Smooth muscle cell of the pulmonary artery (primary cell): ENCODE measurements at places on chromosomes 4 and X. TPM values are rescaled to one million over a fixed set of nuclear protein-coding genes. Genes with fewer than 3 reads are reported as not detected.

HSFX1 gene
- 1.1 and 1.7 TPM in 2 replicates for total RNA-seq

RAB40AL gene
- total RNA-seq = 0.52 and 0.99 TPM in 2 replicates

PAGE2B gene
- total RNA-seq = not detected in 2 replicates

USP17L19 gene
- not detected in 2 replicates for total RNA-seq

GPRASP1 gene
- 2.8 and 4.6 TPM in 2 replicates for total RNA-seq

AFF2 gene
- 0.07 and 0.26 TPM in 2 replicates for total RNA-seq

ODAM gene
- not detected in 2 replicates for total RNA-seq

PF4V1 gene
- total RNA-seq = 2.1 and 4.2 TPM in 2 replicates

MAGEC1 gene
- total RNA-seq = not detected in 2 replicates

TAF7L gene
- total RNA-seq = 0.20 and 0.26 TPM in 2 replicates

PNMA3 gene
- total RNA-seq = 0.13 and 0.17 TPM in 2 replicates

SERPINA7 gene
- not detected in 2 replicates for total RNA-seq

SPATA4 gene
- total RNA-seq = 0.23 and 0.46 TPM in 2 replicates

WNK3 gene
- 0.86 and 1.5 TPM in 2 replicates for total RNA-seq

TLR7 gene
- total RNA-seq = under 0.01 TPM in 1 of 2 replicates, not detected in the other

BST1 gene
- 21.0 and 55.3 TPM in 2 replicates for total RNA-seq

FRG2 gene
- not detected in 2 replicates for total RNA-seq

CEP135 gene
- total RNA-seq = 6.3 and 7.4 TPM in 2 replicates

HERC6 gene
- total RNA-seq = 8.1 and 8.7 TPM in 2 replicates

KLHL4 gene
- 1.8 and 6.2 TPM in 2 replicates for total RNA-seq

FOXP3 gene
- 0.07 and 0.13 TPM in 2 replicates for total RNA-seq

FUNDC1 gene
- 6.3 and 10.1 TPM in 2 replicates for total RNA-seq

OFD1 gene
- 9.4 and 11.4 TPM in 2 replicates for total RNA-seq

PPP3CA gene
- 51.9 and 71.9 TPM in 2 replicates for total RNA-seq

MAGEC3 gene
- total RNA-seq = not detected in 2 replicates

NDNF gene
- total RNA-seq = 0.56 and 4.9 TPM in 2 replicates

JAKMIP1 gene
- not detected in 2 replicates for total RNA-seq

MMRN1 gene
- 0.20 and 1.4 TPM in 2 replicates for total RNA-seq

SSX4 gene
- not detected in 2 replicates for total RNA-seq

TMSB4X gene
- 6,415 and 9,073 TPM in 2 replicates for total RNA-seq

STATH gene
- total RNA-seq = not detected in 2 replicates

FGD1 gene
- total RNA-seq = 8.5 and 9.5 TPM in 2 replicates

SGMS2 gene
- total RNA-seq = 174 and 197 TPM in 2 replicates

ADH7 gene
- total RNA-seq = not detected in 2 replicates

FAM50A gene
- 59.5 and 85.8 TPM in 2 replicates for total RNA-seq

RPL39 gene
- 825 and 1,430 TPM in 2 replicates for total RNA-seq

SASH3 gene
- not detected in 2 replicates for total RNA-seq

IL9R gene
- total RNA-seq = not detected in 2 replicates

FREM3 gene
- 0.03 and 0.07 TPM in 2 replicates for total RNA-seq

NEUROG2 gene
- not detected in 2 replicates for total RNA-seq

TMPRSS11D gene
- not detected in 2 replicates for total RNA-seq

PPP4R3C gene
- not detected in 2 replicates for total RNA-seq

ZNF718 gene
- total RNA-seq = 2.9 and 5.7 TPM in 2 replicates

ATP11C gene
- 43.1 and 70.3 TPM in 2 replicates for total RNA-seq

CXCL1 gene
- total RNA-seq = 21.6 and 120 TPM in 2 replicates

SLC25A14 gene
- 8.5 and 9.9 TPM in 2 replicates for total RNA-seq

ADGRG4 gene
- under 0.01 TPM in 1 of 2 replicates, not detected in the other for total RNA-seq

LINC00632 gene
- 9.7 and 13.3 TPM in 2 replicates for total RNA-seq
